ENCODE measurements at places on chromosomes 2 and 18.

DNA sequence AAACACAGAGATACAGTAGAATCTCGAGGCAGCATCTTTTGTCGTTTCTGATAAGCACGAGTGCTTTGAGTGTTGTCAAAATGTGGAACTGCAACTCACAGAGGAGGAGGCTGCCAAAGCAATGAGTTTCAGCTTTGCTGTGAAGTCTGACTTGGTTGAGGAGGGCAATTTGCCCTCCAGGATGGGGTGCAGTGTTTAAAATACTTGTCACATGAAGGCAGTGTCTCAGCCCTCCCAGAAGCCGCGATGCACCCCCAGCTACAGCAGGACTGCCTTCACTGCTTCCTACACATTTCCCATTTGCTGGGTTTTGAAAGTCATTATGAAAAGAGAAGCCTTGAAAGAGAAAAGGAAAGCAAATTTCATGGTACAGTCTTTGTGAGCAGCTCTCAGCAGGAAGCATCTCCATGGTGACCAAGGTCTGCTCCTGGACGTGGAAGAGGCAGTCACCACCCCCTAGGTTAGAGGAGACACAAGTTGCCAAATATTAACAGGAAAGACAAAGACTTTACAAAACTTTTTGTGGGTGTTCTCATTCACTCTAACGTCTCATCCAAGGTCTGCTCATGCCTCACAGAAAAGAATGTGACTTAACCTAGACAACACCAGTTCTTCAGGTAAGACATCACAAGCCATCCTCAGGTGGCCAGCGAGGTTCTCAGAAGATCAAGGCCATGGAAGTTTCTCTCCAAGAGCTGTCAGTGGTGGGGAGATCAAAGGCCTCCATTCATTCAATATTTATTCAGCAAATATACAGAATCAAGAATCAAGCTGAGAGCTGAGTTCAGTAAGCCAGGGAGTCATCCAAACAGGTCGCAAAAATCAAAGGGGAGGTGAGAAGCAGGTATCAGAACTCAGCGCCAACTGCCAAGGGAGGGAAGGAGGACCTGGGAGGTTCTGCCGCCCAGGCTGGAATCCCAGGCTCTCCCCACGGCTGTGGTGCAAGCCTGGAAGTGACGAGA, 476.0 kb downstream of the EIPR1 start:
- no peak for DNase-seq

- no peak for DNase-seq
These were observed 653 bp upstream of the ANKAR start for GRCh38 chr2:189673661-189674373.

DNA sequence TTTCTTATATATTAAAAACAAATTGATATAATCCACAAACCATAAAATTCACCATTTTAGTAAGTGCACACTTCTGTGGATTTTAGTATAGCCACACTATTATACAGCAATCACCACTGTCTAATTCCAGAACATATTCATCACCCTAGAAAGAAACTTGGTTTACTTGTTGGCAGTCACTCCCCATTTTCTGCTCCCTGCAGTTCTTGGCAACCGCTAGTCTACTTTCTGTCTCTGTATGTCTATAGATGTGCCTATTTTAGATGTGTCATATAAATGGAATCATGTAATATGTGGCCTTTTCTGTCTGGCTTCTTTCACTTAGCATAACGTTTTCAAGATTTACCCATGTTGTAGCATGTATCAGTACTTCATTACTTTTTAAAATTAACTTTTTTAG, 5.7 kb downstream of the CKAP2L start:
- no peak for DNase-seq

DNA sequence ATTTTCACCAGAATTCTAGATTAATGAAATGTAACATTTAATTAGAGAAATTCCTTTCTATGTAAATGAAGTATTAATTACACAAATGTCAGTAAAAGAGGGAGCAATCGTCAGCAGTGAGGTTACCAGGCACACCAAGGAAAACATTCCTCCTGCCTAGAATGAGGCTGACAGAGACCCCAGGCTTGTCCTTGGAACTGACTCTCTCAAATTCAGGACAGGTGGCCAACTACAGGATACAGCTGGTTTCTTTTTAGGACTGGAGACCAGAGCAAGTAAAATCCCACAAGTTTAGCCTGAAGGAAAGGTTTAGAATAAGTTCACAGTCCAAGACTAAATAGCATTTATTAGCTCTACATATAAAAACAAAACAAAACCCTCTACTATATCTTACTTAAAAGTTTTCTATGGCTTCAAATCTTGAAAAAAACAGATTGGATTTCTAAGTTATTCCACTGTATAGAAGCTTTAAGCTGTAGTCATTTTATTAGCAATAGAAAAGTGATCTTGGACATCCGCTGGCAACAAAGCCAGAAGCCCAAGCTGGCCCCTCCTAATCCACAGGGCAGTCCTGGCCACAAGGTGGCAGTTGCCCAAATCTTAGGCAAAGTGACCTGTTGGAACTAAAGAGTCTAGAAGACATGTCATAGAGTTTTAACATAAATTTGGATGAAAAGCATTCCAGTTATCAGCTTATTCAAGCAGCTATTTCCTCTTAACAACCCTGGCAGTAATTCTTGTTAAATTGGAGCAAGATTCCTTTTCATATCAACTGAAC, 81.0 kb downstream of the SP3 start:
- peak; percentile 66 for DNase-seq

GRCh38 chr2:196927376-196928225, 1.1 kb upstream of the PGAP1 start:
- no peak for DNase-seq

GRCh38 chr2:121561617-121562268, 31.1 kb downstream of the RNU4ATAC start:
- DNase-seq = peak; percentile 25

DNA sequence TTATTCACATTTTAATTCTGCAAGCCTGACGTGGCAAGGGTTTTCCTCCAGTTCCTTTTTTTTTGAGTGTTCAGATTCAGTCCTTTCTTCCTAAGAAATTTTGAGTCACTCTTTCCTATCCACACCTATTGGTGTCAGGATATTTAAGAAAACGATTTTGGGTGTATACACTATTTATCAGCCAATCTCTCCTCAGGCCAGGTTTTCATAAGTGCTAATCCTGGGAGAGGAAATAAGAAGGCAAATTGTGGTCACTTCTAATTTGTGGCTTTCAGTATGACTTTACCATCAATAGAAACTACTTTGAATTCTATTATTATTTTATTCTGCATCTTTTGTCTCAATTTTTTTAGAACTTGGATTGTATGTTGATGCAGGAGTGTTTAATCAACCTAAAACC, 174.4 kb downstream of the DSEL start:
- DNase-seq = no peak

- DNase-seq = no peak
These were observed 55.4 kb downstream of the NGEF start for GRCh38 chr2:232957657-232958090.

GRCh38 chr2:209970271-209970670, 32.2 kb upstream of the RPE start:
- DNase-seq = no peak

- DNase-seq = no peak
These were observed 771.1 kb upstream of the FANCL start for GRCh38 chr2:59012234-59012633.

DNA sequence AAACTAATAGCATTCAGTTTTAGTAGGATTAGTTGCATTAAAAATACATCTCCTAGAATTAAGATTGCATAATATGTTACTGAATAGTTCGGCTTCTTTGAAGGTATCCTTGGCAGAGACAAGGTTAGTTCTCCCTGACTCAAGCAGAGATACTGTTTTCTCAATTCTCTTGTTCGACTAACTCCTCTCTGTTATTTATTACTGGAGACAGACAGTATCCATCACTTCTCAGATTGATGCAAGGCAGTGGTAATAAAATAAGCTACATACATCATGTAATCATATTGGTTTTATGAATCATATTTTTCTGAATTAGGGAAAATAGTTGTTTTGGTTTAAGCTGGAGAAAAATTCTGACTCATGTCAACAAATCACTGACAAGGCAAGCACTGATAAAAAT, 134.8 kb downstream of the SLC8A1 start:
- DNase-seq = no peak

DNA sequence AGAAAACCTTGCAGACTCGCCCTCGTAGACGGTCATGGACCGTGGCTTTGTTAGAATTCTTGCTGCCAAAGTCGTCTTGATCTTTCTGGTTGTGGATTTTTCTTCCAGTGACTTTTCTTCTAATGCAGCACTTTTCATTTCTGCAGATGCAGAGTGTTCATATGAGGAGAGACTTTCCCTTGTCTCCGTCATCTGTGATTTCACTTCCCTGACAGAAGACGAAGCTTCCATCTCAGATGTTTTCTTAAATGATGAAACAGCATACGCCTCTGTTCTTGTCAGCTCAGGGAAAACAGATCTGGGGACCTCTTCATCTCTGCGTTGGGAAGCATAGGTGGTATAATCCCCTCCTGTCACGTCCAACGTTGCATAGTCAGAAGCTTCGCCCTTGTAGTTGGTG, 50.9 kb downstream of the PLEKHA3 start:
- DNase-seq = no peak

- DNase-seq = no peak
These were observed 85.8 kb downstream of the CERS6 start for GRCh38 chr2:168541858-168542257.

DNA sequence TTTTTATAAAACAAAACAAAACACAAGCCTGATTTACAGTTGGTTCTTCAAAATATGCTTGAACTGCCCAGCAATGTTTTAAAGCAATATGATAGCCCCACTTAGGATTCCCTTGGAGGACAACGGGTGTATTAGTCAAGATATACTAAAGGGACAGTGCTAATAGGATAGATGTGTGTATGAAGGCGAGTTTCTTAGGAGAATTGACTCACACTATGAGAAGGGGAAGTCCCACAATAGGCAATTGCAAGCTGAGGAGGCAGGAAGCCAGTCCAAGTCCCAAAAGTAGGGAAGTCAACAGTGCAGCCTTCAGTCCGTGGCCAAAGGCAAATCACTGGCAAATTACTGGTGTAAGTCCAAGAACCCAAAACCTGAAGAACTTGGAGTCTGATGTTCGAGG, 167.9 kb downstream of the CBLN2 start:
- DNase-seq = no peak

DNA sequence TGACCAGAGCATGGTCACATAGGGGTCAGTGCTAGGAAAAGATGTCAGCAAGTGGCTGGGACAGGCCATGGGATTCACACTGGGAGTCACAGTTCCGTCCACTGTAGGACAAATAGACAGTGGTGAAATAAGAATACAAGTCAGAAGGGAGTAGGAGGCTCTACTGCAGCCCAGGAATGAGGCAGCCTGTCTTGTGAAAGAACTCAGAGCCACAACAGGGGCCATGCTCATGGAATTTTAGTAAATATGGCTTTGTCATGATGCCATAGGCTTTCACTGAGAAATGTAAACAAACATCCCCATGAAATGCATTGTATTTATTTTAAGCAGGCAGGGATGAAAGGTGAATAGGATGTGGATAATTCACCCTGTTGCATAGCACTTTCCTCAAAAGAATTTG, 504.3 kb downstream of the SOX11 start:
- no peak for DNase-seq

DNA sequence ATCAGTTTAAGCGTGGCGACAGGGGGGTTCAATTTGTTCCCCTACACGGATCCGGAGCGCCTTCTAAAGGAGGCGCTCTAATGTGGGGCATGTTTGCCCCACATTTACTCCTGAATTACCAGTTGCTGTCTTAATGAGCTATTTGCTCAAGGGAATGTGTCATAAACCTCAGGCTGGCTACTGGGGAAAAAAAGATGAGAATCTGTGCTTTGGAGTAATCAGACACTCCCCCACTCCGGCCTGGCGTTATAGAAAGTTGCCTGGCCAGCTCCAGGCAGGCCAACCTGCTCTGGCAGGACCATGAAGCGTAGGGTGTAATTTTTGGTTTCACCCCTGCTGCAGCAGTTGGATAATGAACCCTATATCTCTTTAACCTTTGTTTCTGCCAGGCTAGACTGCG, 31.0 kb upstream of the MAP3K20 start:
- no peak for DNase-seq

DNA sequence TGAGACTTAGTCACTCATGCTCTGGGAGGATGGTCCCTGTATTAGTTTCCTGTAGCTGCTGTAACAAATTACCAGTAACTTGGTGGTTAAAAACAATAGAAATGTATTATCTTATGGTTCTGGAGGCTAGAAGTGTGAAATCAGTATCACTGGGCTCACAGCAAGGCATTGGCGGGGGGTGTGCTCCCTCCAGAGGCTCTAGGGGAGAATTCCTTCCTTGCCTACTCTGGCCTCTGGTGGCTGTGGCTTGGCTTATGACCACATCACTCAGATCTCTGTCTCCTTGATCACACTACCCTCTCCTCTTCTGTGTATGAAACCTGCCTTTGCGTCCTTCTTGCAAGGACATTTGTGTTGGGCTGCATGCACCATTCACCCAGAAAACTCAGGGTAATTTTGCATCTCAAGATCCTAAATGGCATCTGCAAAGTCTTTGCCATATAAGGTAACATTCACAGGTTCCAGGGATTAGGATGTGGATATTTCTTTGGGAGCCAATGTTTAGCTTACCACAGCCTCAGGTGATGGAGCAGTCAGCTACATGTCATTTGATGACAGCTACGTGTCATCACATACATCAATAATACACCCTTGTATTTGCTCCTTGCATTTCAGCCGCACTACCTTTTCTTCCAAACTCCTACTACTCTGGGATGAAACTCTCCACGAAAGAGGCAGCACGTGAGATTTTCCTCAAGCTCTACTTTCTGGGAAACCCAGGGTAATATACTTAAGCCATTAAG, 49.6 kb upstream of the POU3F3 start:
- no peak for DNase-seq

DNA sequence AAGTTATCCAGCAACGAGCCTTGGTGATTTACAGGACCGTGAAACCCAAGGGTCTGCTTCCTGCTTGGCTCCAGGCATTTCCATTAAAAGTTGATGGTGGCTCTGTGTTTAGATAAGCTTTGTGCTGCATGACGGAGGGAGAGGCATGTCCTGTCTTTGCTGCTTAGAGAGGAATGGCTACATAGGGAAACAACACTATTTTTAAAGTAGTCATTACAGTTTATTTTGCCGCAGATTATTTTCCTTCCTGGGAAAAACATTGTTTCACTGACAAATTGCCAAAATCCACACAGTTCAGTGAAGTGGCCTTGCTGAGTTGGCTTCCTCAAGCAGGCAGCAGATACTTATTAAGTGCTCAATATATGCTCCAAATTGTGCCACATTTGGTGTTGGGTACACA, 98.5 kb downstream of the THSD7B start:
- no peak for DNase-seq

- no peak for DNase-seq
These were observed 10.4 kb downstream of the ANKRD44 start for GRCh38 chr2:197300139-197300538.

GRCh38 chr2:171491292-171491691, 31.0 kb upstream of the CYBRD1 start:
- no peak for DNase-seq

- DNase-seq = no peak
These were observed 375.3 kb upstream of the KLHL29 start for GRCh38 chr2:23009545-23010149.

- no peak for DNase-seq
These were observed 10.2 kb upstream of the PCARE start for GRCh38 chr2:29084554-29084953.

- DNase-seq = no peak
These were observed 12.1 kb upstream of the TTC39C start for GRCh38 chr18:24002479-24002878.

- no peak for DNase-seq
These were observed 66.8 kb downstream of the UXS1 start for GRCh38 chr2:106127282-106127771.

GRCh38 chr2:36705326-36706020, 9.0 kb downstream of the VIT start:
- DNase-seq = no peak
